SJSA1 (cell line): ENCODE measurements at places on chromosomes 13 and 19.
A peak's percentile ranks its signal among the peaks of the same experiment; 100 is the strongest.

- peak; percentile 88 for DNase-seq
These were observed 2.4 kb downstream of the PTPRH start for GRCh38 chr19:55206664-55207500.

- no peak for DNase-seq
These were observed 1.8 kb downstream of the LIN37 start for GRCh38 chr19:35750167-35750566.

- no peak for DNase-seq
These were observed 2.4 kb upstream of the SIGLEC9 start for GRCh38 chr19:51122112-51122981.

GRCh38 chr13:31038834-31039552 lies 106.5 kb downstream of the TEX26 start:
- DNase-seq, result no peak

- no peak for DNase-seq
These were observed 7.1 kb downstream of the DNASE2 start for GRCh38 chr19:12873891-12874745.

DNA sequence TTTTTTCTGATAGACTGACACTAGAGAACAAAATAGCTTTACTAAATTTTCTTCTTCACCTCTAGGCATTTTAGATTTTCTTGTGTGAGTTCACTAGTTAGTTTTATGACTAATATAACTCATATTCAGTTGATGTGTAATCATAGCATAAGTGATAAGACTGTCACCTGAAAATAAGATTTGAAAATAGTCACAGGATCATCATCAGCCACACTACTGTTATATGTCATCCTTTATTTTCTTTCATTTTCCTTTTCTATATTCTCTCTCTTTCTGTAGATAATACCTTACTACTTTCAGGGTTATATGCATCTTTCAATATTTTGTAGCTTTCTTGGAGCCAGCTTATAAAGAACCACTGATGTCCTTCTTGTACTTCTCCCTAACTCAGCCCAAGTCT lies 292.6 kb downstream of the TDRD3 start:
- no peak for DNase-seq

GRCh38 chr13:51721496-51721895 lies 82.5 kb downstream of the DHRS12 start:
- no peak for DNase-seq

GRCh38 chr13:111006506-111007031 lies 91.7 kb upstream of the ANKRD10 start:
- DNase-seq, result peak; percentile 100
